Stimulated activated naive B cell treated with anti-CD40 and anti-IgM and Interleukin-4, amounts not matched to agents 10 μg/mL and 1 μg/mL and 100 μg/mL, for 72 hours (primary cell): ENCODE measurements at places on chromosomes 6 and 20.

DNA sequence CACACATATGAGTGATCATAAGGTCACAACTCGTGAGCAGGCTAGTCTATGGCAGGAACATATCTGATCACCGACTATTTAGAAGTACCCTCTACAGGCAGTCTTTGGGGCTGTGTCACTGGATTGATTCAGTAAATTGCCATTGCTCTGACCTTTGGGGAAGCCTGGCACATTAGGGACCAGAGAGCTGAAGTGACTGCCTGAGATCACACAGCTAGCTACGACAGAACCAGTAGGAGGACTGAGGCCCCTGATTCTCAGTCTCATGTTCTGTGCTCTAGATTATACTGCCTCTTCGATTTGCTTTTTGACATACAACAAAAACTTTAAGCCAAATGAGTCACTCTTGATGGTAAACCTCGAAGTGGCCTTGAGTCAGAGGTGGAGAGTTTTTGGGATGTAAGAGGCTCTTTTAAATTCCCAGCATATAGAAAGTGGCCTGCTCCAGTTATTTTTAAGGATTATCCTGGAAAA is 247.5 kb upstream of the SUPT3H start:
- no peak for DNase-seq

- no peak for DNase-seq
Observed at GRCh38 chr6:158337332-158337731, 25.1 kb downstream of the TULP4 start.

GRCh38 chr6:150025201-150025917 is at the start of gene RAET1L:
Gene RAET1L (minus strand): TSS chr6:150025532. CDS start chr6:150025471, 61 bp downstream.
- DNase-seq, result no peak

DNA sequence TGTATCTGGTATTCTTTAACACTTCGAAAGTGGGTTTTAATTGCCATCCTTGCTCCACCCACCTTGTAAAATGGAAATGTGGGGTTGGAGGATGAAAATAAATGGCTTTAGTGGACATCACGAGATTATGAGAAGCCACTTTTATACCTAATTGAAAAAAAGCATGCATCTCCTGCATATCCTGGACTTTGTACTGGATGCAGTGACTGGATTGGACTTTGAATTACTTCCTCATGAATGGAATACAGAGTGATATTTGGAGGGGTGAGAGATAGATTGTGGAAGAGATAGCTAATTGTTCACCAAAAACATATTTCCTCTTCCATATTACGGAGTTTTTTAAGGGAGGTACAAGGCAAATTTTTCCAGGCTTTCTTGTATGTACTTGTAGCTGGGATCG is 813.0 kb downstream of the TENT5A start:
- no peak for DNase-seq

DNA sequence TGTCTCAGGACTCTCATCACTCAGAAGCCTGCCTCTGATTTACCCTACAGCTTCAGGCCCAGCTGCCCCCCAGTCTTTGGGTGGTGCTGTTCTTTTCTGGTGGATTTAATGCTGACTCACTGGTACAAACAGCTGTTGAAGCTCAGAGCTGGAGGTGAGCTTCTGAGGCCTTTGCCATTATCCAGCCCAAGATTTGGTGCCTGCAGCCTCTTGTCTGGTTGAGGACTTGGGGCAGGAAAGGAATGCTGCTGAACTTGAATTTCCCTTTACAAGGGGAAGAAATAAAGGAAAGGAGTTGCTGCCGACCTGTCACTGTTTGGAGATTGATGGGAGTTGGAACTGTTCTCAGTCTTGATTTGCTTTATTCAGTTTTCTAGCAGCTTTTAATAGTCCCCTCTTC is 19.8 kb downstream of the ABCF1 start:
- DNase-seq, result no peak

GRCh38 chr20:14807224-14807623 is 469.8 kb upstream of the FLRT3 start:
- no peak for DNase-seq
